ENCODE measurements at places on chromosomes 2 and 18.
A peak's percentile ranks its signal among the peaks of the same experiment; 100 is the strongest.

GRCh38 chr2:4077017-4077416 lies 373.6 kb downstream of the DCDC2C start:
- no peak for DNase-seq

- DNase-seq, result no peak
Observed at GRCh38 chr2:134420259-134420658, 166.4 kb downstream of the MGAT5 start.

DNA sequence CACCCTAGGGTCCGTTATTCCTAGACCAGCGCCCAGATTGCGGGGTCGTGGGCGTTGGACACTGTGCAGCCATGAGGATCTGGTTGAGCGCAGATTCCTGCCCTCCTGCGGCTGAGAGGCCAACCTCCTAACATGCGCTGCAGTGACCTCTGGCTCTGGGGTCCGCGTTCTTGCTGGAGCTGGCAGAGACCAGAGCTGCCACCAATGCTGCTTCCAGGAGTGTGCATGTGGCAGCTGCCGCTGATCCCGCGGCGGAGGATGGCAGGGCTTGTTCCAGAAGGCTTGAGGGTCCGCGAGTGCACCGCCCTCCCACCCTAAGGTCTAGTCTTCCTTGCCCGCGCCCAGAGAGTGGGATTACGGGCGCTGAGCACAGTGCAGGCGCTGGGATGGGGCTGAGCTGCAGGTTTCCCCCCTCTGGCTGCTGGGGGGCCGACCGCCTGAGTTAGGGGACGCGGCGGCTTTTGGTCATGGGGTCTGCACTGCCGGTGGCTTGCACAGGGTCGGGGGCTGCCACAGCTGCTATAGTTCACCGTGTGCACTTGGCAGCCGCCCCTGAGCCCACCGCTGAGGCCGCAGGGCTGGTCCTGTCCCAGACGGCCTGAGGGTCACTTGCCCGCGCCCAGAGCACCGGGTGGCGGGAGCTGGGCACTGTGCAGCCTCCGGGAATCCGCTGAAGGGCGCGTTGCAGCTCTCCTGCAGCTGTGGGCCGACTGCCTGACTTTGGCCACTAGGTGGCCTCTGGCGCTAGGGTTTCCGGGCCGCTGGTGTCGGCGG lies 145.9 kb downstream of the CCDC74A start:
- DNase-seq, result peak; percentile 62

GRCh38 chr2:119545754-119546446 lies 1.7 kb downstream of the CFAP221 start:
- DNase-seq, result no peak

DNA sequence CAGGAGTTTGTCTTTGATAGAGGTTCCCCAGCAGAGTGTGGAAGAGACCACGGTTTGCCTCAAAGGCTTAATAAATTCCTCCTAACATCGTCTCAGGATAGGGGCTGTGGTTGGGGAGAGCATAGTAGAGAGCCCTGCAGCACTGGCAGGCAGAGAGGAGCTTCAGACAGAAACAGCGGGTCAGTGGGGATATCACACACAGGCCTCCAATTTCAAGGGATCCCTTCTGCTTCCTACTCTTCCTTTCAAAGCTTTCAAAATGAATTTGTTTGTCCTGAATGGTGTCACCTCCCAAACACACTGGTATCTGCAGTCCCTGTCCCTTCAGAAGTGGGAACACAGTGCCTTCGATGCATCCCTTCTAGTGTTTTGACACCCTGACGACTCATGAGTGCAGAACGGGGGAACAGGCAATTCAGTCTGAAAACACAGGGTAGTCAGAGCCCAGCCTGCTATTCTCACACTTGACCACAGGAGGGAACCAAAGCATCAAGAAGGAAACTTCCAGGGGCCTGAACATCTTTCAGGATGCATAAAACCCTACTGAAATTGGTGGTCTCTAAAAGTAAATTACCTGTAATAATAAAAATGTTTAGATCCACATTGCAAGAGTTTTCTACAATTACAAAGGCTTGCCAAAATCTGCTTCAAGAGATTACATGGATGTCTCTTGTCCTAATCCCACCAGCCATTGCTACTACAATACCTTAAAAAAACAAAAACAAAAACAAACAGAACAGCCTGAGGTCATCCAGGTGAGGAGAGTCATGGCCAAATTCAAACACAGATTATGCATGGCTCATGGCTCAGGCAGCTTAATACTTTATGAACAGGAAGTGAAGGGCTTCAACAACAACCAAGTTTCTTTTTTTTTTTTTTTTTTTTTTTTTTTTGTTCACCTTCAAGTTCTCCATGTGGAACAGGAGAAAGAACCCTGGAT lies 49.8 kb downstream of the SLC14A2 start:
- DNase-seq, result no peak

DNA sequence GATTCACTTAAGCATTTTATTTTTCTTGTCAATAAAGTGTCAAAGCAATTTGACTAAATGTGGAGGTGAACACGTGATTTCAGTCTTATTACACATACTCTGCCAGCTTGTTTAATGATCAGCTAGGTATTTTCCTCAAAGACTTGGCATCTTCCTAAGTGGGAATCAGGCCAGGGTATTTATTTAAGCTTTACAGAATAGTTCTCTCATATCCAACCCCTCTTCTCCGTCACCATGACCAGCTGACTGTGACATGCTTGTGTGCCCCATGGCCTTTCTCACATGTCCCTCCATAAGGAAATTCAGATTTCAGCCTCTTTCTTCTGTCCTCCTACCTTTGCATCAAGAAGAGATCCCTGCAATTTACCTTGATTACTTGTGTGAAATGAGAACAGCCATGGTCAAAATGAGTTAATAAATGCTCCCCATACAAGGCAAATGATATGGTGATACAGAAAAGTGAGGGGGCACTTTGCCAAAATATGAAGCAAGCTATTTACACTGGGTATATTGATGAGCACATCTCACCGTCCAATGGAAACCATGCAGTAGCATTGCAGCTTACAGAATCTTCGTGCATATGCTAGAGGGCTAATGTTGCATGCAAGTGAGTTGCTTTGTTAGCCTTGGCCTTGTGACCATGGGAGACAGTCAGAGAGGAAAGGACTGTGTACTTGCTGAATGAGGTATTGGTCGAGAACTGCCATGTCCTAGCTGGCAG lies 202.2 kb downstream of the RNF152 start:
- no peak for DNase-seq

GRCh38 chr2:183014005-183014404 lies 24.3 kb downstream of the NCKAP1 start:
- no peak for DNase-seq

DNA sequence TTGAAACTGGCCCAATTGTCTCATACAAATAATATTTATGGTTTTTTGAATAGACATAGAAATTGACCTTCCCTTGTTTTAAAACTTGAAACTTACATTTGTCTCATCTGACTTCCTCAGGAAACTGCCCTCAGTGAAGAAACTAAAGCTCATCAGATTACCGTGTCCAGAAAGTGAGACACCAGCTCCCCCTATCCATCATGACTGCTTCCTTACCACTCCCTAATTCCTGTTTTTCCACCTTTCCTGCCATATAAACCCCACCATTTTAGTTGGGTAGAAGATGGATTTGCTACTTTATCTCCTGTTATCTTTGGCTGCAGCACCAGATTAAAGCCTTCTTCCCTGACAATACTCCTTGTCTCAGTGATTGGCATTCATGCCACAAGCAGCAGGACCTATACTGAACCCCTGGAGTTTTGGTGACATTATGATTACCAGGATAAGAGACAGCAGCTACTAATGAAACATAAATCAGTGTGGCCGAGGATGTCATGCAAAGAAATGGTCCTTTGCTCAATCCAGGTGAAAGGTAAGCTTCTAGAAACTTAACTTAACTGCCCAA lies 1627.6 kb upstream of the ZEB2 start:
- DNase-seq, result no peak

DNA sequence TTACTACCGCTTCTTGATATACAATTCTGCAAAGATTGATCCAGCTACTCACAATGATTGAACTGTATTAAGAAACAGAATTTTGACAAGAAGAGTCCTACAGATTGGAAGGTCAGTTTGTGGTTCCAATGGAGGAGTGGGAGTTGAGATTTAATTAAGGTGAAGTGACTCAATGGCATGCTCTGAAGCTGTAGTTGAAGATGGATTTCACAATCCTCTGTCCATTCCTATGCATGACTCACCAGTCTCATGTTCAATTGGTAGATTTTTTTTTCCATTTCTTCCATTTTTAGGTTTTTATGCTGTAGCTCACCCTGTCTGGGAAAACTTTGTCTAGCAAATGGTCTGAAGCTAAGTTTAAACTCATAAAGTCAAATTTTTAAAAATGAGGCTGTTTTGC lies 83.3 kb downstream of the DPP4 start:
- no peak for DNase-seq

DNA sequence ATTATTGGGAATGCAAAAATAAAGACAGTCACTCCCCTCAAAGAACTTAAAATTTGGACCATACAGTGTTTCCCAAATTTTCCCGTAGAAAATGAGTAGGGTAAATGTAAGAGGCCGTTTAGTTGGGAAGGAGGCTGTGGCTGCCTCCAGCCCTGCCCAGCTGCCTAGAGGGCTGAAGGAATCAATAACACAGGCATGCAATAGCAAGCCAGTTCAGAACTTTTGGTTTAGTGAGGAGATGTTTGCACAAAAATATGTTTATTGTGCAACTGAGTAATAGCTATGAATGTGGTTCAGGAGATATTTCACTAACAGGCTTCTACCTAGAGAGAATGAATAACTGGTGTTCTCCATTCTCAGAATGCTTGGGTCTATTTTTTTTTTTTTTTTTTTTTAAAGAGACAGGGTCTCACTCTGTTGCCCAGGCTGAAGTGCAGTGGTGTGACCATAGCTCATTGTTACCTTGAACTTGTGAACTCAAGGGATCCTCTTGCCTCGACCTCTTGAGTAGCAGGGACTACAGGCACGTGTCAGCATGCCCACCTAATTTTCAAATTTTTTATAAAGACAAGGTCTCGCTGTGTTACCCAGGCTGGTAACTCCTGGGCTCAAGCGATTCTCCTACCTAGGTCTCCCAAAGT lies 23.6 kb downstream of the UGP2 start:
- DNase-seq, result no peak

DNA sequence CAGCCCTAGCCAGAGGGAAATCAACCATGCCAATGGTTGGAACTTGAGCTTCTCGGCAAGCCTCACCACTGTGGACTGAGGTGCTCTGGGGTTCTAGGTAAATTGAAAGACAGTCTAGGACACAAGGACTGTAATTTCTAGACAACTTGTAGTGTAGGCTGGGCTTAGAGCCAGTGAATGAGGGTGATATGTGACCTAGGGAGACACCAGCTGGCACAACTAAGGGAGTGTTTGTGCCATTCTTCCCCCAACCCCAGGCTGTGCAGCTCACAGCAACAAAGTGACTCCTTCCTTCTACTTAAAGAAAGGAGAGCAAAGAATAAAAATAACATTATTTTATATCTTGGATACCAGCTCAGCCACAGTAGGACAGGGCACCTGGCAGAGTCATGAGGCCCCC lies 1690.7 kb upstream of the TMEFF2 start:
- no peak for DNase-seq

DNA sequence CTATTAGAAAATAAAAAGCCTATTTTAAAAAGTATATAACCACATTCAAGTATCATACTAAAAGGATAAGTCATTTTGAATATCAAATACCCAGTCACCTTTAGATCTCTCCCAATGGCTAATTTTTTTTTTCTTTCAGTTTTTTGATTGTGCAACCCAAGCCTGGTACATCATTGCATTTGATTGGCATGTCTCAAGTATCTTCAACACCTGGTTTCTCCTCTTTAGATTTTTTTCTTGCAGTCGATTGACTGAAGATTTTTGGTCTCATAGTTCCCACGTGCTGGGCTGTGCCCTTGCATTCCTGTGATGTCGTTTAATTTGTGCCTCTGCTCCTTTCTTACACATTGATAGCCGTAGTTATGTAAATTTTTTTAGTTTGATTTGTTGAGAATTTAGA lies 40.7 kb downstream of the ATIC start:
- DNase-seq, result no peak
